ENCODE measurements at places on chromosomes 11 and 22.

- no peak for DNase-seq
Observed at GRCh38 chr11:76085270-76085669, 121.0 kb downstream of the WNT11 start.

- no peak for DNase-seq
Observed at GRCh38 chr11:17221968-17222367, 14.2 kb upstream of the PIK3C2A start.

GRCh38 chr11:68582416-68583040 lies 101.8 kb upstream of the GAL start:
- DNase-seq, result no peak

DNA sequence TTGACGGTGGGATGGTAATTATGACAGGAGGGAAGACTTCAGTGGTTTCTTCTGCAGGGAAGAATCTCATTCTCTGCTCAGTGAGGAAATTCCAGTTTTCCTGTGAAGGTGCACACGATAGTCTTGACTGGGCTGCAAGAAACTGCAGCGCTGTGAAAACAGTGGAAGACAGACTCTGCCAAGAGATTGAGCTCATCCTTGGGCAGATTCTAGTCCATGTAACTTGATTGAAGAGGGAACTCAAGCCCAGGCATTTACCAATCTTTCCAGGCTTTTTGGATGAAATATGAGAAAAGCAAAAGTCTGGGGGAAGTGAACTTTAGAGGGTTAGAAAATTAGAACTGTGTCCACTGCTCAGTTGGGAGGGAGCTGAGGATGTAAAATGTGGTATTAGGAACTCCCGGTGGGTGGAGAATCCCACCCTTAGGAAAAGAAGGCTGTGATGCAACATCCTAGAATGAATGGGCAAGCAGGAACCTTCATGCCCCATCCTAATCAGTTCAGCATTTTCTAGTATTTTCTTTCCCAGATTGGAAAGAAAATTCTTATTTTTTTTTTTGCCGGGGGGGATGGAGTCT lies 212.6 kb downstream of the DBX1 start:
- no peak for DNase-seq

All from neuronal stem cell (in vitro differentiated cells).